ENCODE measurements at places on chromosomes 2 and 18.

- DNase-seq, result no peak
Observed at GRCh38 chr2:24360963-24361330, 611 bp upstream of the ITSN2 start.

GRCh38 chr2:102367331-102367971, 11.9 kb downstream of the IL18R1 start:
- DNase-seq, result peak; percentile 64

DNA sequence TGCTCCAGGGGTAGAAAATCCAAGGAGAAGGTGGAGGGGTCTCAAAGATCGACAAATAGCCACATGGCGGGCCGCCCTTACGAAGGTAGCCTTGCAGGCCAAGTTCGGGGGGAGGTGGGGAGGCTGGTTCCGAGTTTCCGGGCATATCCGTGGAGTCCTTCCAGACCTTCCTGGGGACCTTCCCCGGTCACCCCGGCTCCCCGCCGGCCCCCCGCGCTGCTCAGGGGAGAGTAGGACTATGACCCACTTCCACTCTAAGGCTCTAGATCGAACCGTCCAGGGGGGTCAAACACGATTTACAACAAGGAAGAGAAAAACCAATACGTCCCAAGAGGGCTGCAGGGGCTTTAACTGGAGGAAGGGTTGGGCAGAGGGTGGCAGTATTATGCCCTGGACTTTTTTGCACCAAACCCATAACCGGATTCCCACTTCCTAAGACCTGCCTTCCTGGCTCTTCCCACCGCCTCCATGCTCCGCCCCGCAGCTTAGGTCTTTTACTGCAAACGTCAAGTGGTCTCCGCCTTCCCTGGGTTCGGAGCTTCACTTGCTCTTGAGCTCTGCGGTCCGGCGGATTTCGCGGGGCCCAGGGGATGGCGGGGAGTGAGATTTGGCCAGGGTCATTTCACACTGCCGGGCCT, 779 bp upstream of the LYPD6 start:
- no peak for DNase-seq

DNA sequence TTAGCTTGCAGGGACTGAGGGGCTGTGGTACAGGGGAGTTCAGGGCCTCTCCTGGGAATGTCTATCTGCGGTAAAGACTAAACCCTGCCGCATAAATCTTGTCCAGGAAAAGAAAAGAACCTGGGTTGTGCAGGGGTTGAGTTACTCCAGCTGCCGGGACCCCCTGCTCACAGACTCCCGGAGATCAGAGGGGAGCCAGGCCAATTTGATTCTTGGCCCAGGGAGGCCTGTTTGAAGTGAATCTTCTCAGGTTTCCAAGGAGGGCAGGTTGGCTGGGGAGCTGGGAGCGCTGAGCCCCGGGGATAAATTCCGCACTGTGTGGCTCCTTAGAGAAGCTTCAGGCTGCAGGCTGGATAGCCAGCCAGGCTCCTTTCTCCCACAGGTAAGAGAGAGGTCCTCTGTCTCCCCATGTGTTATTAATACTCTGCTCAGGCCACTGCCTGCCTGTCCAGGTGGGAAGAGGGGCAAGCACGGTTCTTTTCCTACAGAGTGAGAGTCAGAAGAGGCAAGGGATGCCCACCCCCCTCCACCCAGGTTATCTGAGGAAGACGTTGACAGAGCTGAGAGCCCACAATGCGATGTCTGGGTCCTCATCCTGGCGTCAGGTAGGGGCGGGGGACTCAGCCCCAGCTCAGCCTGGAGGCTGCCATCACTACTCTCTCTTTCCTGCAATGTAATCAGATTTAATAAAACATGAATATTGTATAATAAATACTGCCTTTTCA, 82.7 kb downstream of the LONRF2 start:
- DNase-seq, result no peak

- peak; percentile 47 for DNase-seq
Observed at GRCh38 chr2:48530033-48530811, at the start of gene STON1. TSS of gene STON1 (plus strand) at chr2:48530154. CDS start at chr2:48580634, 50,480 bp downstream.

GRCh38 chr2:181949047-181949446, 36.6 kb upstream of the PPP1R1C start:
- no peak for DNase-seq

DNA sequence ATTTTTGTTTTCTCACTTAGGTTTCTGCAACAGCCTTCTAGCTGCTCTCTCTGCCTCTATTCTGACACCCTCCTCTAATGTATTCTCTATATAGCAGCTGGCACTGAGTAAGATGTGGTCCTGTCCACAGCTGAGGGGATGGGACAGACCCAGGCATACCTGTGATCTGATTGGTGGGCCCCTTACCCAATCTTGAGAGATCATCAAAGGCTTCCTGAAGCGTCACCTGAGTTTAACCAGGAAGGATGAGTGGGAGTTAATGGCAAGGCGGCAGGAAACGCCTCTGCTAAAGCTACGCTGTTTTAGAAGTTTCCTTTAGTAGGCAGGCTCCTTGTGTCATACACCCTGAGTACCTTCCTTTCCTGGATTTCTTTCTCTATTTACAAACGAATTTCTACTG, 5.7 kb upstream of the TET3 start:
- peak; percentile 84 for DNase-seq

- DNase-seq, result no peak
Observed at GRCh38 chr2:215425021-215425782, 10.7 kb downstream of the FN1 start.

DNA sequence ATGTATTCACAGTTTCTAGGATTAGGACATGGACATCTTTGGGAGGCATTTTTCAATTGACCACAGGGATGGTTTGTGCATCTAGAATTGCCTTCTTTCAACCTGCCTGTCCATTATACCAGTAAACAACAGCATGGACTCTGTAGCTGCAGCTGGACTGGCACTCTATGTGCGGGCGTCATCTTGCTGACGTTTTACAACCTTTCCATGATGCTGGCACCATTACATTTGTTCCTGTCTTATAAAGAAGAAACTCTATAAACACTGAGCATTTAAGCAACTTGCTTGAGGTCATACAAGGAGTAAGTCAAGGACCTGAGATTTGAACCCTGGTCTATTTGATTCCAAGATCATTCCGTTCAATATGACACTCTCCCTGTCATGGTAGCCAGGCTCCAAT, 25.4 kb upstream of the IGFBP5 start:
- no peak for DNase-seq

- peak; percentile 16 for DNase-seq
Observed at GRCh38 chr2:144198116-144198515, 321.8 kb downstream of the ZEB2 start.

DNA sequence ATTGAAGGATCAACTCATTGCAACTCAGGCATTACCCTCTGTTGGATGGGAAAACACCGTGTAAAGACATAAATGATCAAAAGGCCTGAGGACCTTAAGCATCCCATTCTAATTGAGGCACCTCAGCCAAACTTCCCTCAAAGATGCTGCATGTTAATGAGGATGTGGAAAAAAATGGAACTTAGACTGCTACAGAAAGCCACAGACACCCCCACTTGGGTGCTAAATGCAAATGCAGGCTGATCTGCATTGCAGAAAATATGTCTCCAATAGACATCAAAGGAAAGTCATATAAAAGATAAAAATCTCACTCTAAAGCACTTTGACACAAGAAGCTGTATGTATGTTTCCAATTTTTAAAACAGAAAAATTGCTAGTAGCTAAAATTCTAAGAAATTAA, 504.7 kb downstream of the KCNJ3 start:
- no peak for DNase-seq

DNA sequence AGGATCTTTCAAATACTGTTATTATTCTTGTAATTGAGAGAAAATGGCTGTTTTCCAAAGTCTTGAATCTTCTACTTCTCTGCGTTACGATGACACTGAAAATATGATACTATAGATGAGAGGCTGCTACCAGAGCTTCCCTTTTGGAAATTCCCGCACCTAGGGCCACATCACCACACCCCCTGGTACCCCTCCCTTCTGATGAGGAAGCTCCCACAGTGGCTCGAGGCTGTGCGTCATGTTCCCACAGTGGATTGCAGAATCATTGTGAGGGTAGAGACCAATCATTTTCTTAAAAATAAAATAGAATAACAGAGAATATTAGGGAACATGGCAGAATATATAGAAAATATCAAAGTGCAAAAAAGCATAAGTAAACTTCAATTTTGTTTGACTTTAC, 268.9 kb upstream of the SMIM21 start:
- DNase-seq, result no peak

DNA sequence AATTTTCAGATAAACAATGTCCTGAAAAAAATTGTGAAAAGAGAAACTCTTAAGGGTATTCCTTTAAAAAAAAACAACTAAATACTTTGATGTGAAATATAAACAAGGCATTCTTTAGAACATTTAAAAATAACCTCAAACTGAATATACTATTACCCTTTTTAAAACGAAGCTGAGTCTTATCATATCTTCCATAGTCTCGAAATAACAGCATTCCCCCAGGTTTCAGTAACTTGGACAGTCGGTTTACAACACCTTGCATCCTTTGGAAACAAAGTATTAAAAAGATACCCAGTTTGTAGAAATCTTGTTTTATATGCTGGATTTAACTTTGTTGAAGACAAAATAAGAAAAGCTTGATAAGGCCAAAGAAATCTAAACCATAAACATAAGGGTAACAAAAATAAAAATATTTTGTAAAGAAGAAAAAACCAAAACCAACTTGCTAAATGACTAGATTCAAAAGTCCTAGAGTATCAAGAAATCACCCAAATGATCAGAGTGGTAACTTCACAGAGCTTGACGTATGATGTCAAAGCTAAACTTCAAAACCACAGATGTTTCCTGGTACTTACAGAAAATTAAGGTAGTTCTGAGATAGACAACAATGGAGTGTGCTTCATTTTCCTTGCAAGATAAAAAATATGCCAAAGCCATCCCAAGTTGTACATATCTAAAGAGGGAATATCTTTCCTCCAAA, 107.8 kb downstream of the METTL8 start:
- DNase-seq, result no peak

GRCh38 chr2:165467921-165468320, 1.6 kb upstream of the CSRNP3 start:
- no peak for DNase-seq

DNA sequence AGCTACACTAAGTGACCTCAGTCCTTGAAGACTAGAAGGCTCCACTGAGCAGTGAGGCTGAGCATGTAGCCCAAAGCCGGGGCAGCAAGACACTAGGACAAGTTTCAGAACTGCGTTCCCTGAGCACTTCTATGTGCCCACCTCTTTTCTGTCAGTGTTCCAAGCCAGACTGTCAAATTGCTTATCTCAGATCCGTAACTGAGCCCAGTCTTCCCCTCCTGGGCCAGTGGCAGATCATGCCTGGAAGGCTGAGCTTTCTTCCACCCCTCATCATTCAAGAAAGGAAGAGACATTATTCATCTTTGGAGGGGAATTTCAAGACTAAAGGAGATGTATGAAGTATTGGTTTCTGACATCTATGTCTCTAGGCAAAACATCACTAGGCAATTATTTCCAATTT, 49.8 kb downstream of the EML6 start:
- DNase-seq, result no peak

- DNase-seq, result no peak
Observed at GRCh38 chr2:219706823-219707281, 79.4 kb downstream of the SLC4A3 start.

DNA sequence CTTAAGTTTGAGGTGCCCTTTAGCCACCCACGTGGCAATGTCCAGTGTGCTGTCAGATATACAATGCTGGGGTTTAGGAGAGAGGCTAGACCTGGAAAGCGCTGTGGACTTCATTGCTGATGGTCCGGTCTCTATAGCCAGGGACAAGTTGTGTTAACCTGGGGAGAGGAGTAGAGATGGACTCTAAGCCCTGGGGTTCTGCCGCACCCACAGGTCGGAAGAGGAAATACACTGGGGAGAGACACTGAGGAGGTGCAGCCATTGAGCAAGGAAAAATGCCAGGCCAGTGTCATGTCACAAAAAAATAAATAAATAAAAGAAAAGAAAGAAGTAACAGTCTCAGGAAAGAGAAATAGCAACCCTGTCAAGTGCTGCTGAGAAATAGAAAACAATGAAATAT, 106.9 kb upstream of the CBLN2 start:
- DNase-seq, result no peak

GRCh38 chr2:177666408-177666807, 273.8 kb downstream of the AGPS start:
- DNase-seq, result no peak

DNA sequence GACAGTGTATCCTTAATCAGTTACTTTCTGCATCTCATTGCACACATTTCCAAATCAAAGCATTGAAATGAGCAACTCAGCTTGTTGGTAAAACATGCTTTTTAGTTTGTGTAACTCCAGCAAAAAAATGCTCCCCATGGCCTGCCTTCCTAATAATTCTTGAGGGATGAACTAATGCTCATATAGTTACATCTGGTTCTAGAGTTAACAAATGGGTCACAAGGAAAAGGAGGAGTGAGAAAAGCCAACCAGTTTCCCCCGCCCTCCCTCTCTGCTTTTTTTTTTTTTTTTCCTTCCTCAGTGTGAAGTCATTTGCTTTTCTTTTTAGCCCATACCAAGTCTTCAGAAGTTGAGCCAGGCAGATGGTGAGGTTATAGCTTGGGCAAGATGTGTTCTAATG, 231.7 kb downstream of the MTX2 start:
- DNase-seq, result no peak

DNA sequence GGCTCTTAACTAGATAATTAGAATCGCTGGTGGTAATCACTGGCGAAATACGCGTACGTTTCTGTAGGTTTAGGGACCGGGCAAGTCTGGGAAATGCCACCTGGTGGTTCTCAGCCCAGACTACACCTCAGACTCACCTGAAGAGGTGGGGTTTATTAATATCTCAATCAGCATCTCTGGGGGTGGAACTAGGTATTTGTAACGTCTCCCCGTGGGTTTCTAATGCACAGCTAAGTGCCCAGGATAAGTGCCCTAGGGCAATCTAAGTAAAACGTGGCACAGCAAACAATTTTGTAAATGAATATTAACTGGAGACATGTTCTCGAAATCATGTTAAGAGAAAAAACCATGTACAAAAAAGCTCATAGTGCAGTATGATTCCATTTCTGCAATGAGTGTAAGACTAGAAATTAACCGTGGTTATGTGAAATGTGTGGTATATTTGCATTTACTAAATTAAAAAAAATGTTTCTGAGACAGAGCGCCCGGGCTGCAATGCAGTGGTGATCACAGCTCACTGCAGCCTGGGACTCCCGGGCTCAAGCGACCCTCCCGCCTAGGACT, 760 bp upstream of the CNOT11 start:
- peak; percentile 36 for DNase-seq

GRCh38 chr18:67644226-67644625, 127.7 kb upstream of the DSEL start:
- DNase-seq, result no peak

- no peak for DNase-seq
Observed at GRCh38 chr2:22697054-22697788, 687.8 kb upstream of the KLHL29 start.

- no peak for DNase-seq
Observed at GRCh38 chr2:130864830-130865800, 28.4 kb downstream of the ARHGEF4 start.

All from activated CD4-positive, alpha-beta T cell treated with anti-CD3 and anti-CD28 coated beads for 36 hours (primary cell).